ENCODE measurements at places on chromosomes 11 and 22. TPM values are rescaled to one million over a fixed set of nuclear protein-coding genes. Genes with fewer than 3 reads are reported as not detected.

Gene STX3
- 24.0 TPM for total RNA-seq

Gene SBF1
- 40.9 TPM for total RNA-seq

Gene C1QTNF4
- total RNA-seq, result not detected

Gene ARCN1
- total RNA-seq, result 215 TPM

Gene CSF2RB
- total RNA-seq, result not detected

Gene RFPL1
- total RNA-seq, result not detected

Gene SAA2
- total RNA-seq, result not detected

Gene PRRG4
- total RNA-seq, result 0.95 TPM

Gene ACTN3
- 0.04 TPM for total RNA-seq

Gene PDGFB
- total RNA-seq, result 1.4 TPM

Gene PIH1D2
- total RNA-seq, result 2.8 TPM

Gene SMIM38
- 0.40 TPM for total RNA-seq

GRCh38 chr22:26660961-26661578 is 3.7 kb downstream of the MIAT start:
- H3K36me3 ChIP-seq, result no peaks in the 10 kb centered on the region
- no peaks in the 10 kb centered on the region for H3K4me1 ChIP-seq
- peaks cover 1% of the 10 kb centered on the region for H3K27me3 ChIP-seq

GRCh38 chr11:107961480-107961879 is 33.2 kb downstream of the RAB39A start:
- H3K27me3 ChIP-seq, result no peaks in the 10 kb centered on the region
- no peak overlapping the region for H3K27ac ChIP-seq
- H3K4me1 ChIP-seq, result no peaks in the 10 kb centered on the region

DNA sequence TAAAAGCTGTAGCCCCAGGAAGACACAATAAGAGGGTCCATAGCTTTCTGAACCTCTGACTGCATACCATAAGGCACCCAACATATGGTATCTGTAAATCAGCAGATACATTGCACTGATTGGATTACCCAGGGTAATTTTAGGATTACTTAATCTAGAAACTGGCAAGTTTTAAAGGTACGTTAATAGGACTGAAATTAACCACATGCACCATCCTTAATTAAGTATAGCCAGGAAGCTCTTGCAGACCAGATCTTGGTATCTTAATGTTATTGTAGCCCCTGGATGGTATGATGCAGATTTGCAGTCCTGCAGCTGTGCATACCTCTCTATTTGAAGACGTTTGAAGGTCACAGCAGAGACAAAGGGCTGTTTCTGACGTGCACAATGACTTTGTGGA is 72.8 kb downstream of the ARHGAP42 start:
- no peak for DNase-seq
- H3K4me1 ChIP-seq, result no peaks in the 10 kb centered on the region
- no peaks in the 10 kb centered on the region for H3K27me3 ChIP-seq
- no peak overlapping the region for H3K4me3 ChIP-seq

DNA sequence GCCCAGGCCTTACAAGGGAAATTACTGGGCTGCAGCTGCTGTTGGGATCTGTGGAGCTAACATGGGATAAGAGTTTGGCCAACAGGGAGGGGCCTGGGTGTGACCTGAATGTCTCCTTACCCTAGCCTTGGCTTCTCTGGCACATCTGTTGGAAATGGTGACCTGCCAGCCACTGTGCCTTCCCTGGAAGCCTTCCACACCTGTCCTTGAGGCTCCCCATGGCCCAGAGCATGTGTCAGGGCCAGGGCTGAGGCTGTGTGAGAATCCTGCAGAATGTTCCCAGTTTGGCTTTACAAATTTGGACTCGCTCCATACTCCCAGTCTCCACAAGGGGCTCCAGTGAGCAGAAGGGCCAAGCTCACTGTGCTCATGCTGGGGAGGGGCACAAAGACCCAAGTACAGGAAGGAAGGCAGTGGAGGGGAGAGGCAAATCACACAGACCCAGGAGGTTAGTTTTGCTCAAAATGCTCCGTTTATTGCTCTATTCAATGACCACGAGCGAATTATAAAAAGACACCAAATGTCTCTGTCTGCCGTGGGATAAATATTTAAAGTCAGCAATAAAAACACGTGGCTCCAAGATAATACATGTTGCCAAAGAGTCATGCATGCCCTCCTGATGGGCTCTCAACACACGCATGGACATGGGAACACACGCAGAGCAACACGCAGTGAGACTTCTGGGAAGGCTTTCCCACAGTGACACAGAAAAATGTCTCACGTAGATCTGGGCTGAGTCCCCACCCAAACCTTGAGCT is 1.7 kb upstream of the IGSF22 start:
- no peaks in the 10 kb centered on the region for H3K4me1 ChIP-seq
- no peaks in the 10 kb centered on the region for H3K36me3 ChIP-seq

- DNase-seq, result no peak
- H3K4me3 ChIP-seq, result no peak overlapping the region
- H3K4me1 ChIP-seq, result peaks cover 4% of the 10 kb centered on the region
- H3K27me3 ChIP-seq, result peaks cover 40% of the 10 kb centered on the region
- no peak overlapping the region for H3K27ac ChIP-seq
- no peaks in the 10 kb centered on the region for H3K36me3 ChIP-seq
Observed at GRCh38 chr22:49553518-49554295, 274.0 kb downstream of the BRD1 start.

- H3K4me1 ChIP-seq, result peaks cover 72% of the 10 kb centered on the region
- peak; percentile 52 for DNase-seq
- H3K27ac ChIP-seq, result peak overlapping the region; percentile 92
Observed at GRCh38 chr11:117300283-117300663, 9.1 kb downstream of the BACE1-AS start.

- no peak overlapping the region for H3K4me3 ChIP-seq
- no peak overlapping the region for H3K27ac ChIP-seq
- no peaks in the 10 kb centered on the region for H3K36me3 ChIP-seq
- no peak for DNase-seq
Observed at GRCh38 chr11:11510939-11511338, 110.9 kb downstream of the GALNT18 start.

- H3K27me3 ChIP-seq, result peaks cover 17% of the 10 kb centered on the region
- no peak overlapping the region for H3K27ac ChIP-seq
- peak; percentile 44 for DNase-seq
- H3K4me3 ChIP-seq, result no peak overlapping the region
- H3K36me3 ChIP-seq, result peaks cover 18% of the 10 kb centered on the region
Observed at GRCh38 chr22:50274311-50274710, 4.1 kb upstream of the MAPK11 start.

- no peaks in the 10 kb centered on the region for H3K4me1 ChIP-seq
- no peaks in the 10 kb centered on the region for H3K36me3 ChIP-seq
- no peak overlapping the region for H3K4me3 ChIP-seq
- DNase-seq, result no peak
Observed at GRCh38 chr11:111153194-111153593, 92.3 kb upstream of the POU2AF2 start.

DNA sequence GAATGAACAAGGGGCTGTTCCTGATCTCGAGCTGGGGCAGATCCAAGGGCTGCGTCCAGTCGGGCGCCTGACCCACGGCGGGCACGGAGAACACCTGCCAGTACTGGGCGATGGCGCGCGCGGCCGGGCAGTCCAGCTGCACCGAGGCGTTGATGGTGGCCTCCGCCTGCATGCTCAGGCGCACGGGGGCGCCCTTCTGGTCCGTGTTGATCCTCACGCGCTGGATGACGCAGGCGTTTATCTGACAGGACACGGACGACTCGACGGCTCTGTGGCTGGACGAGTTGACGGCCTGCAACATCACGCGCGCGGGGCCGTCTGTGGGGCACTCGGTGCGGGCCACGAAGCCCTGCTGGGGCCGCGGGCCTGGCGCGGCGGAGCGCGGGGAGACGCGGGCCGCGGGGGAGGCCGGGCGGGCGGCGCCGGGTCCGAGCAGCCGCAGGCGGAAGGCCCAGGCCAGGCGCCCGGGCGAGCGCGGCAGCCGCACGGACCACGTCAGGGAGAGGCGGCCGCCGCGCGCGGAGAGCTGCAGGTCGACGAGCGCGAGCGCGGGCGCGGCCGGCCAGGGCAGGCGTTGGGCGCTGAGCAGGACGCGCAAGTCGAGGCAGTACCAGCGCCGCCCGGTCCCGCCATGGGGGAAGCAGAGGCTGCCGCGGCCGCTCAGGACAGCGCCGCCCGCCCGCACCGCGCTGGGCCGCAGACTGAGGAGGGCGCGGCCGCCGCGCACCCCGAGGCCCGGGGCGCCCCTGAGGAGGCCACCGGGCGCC is 511 bp downstream of the PKDREJ start:
- DNase-seq, result no peak
- H3K27ac ChIP-seq, result no peak overlapping the region
- H3K4me3 ChIP-seq, result no peak overlapping the region
- H3K4me1 ChIP-seq, result peaks cover 26% of the 10 kb centered on the region
- H3K27me3 ChIP-seq, result no peaks in the 10 kb centered on the region

DNA sequence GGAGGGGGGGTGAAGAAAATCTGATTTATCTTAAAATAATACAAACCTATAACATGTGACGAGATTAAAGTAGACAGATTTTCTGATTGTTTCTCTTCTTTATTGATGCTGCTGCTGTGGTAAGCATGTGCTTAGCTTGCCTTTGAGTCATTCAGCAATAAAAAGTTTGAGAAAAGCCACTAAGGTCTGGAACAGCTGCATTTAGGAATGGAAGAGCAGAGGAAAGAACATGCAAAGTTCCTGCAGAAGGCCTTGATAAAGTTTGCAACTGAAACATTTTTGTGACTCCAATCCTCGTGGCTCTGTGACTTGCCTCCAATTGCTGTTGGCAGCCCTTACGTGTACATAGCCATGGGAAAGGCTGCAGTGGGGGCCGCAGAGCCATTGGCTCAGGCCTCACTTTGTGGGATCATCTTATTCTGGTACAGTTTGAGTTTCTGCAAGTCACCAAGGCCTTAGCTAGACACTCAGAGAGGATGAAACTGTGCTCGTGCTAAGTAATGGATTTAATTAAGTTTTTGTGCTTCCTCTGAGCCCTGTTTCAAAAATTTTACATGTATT is 370.2 kb downstream of the AASDHPPT start:
- no peak overlapping the region for H3K27ac ChIP-seq
- DNase-seq, result no peak
- no peaks in the 10 kb centered on the region for H3K27me3 ChIP-seq
- no peak overlapping the region for H3K4me3 ChIP-seq
- H3K36me3 ChIP-seq, result no peaks in the 10 kb centered on the region

- H3K36me3 ChIP-seq, result no peaks in the 10 kb centered on the region
- H3K4me3 ChIP-seq, result no peak overlapping the region
- DNase-seq, result no peak
- H3K27me3 ChIP-seq, result peaks cover 35% of the 10 kb centered on the region
- no peaks in the 10 kb centered on the region for H3K4me1 ChIP-seq
Observed at GRCh38 chr22:39598017-39598965, 27.7 kb downstream of the CACNA1I start.

- no peak overlapping the region for H3K4me3 ChIP-seq
- H3K27ac ChIP-seq, result no peak overlapping the region
- no peaks in the 10 kb centered on the region for H3K4me1 ChIP-seq
- no peaks in the 10 kb centered on the region for H3K27me3 ChIP-seq
- H3K36me3 ChIP-seq, result peaks cover 3% of the 10 kb centered on the region
Observed at GRCh38 chr22:31550871-31551370, 54.6 kb downstream of the SFI1 start.

- H3K36me3 ChIP-seq, result no peaks in the 10 kb centered on the region
- no peak overlapping the region for H3K4me3 ChIP-seq
- no peaks in the 10 kb centered on the region for H3K27me3 ChIP-seq
- H3K4me1 ChIP-seq, result peaks cover 59% of the 10 kb centered on the region
Observed at GRCh38 chr11:66323684-66324083, 6.8 kb upstream of the CD248 start.

DNA sequence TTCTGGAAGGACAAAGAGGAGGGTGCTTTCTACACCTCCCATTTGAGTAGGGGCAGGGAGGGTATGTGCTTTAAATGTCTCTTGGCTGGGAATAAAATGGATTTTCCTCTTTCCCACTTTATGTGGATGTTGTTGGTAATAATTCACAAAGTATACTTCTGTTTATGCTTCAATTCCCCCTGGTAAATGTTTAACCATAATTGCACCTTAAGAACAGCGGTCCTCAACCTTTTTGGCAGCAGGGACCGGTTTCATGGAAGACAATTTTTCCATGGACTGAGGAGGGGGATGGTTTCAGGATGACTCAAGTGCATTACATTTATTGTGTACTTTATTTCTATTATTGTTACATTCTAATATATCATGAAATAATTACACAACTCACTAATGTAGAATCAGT is 4.0 kb upstream of the TP53AIP1 start:
- H3K4me1 ChIP-seq, result no peaks in the 10 kb centered on the region
- H3K27me3 ChIP-seq, result peaks cover 5% of the 10 kb centered on the region
- no peak for DNase-seq

DNA sequence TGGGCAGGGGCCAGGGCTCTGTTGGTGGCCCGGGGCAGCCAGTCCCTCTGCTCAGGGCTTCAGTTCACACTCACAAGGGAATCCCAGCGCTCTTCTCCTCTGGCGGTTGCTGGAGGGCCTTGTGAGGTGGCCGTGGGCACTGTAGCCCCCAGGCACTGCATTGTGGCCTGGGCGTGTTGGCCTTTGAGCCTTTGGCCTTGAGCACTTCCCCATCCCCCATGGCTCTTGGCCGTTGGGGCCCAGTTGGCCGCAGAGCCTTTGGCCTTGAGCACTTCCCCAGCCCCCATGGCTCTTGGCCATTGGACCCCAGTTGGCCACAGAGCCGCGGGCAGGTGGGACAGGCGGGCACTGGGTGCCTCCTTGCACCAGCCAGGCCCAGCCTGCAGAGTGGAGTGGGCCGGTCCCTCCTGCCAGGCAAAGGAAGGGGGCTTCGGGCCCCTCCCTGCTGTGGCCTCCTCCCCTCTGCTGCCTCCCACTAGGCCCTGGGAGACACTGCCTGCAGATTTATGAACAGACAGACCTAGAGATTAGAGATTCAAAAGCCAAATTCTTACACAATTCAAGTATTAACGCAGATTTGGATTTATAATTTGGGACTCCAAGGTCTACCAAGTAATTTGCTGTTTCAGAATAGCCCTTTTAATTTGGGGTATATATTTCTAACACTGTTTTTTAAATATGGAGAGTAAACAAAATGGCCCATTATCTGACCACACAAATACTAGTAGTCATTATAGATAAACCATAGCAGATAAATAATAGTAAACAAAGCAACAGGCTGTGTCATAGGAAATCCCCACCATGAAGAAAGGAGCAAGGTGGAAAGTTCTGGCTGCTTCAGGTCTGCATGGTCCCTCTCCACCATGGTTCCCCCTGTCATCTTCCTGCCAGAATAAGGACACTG is 18.2 kb upstream of the TXNRD2 start:
- no peaks in the 10 kb centered on the region for H3K27me3 ChIP-seq
- DNase-seq, result no peak
- peak overlapping the region; percentile 99 for H3K27ac ChIP-seq
- peaks cover 16% of the 10 kb centered on the region for H3K36me3 ChIP-seq
- H3K4me3 ChIP-seq, result peak overlapping the region; percentile 15
- H3K4me1 ChIP-seq, result peaks cover 63% of the 10 kb centered on the region

Measured in HepG2 (cell line).